ENCODE measurements at places on chromosomes 11 and 22.

- no peak overlapping the region for H3K4me3 ChIP-seq
- peaks cover 2% of the 10 kb centered on the region for H3K36me3 ChIP-seq
- no peaks in the 10 kb centered on the region for H3K27me3 ChIP-seq
- no peaks in the 10 kb centered on the region for H3K4me1 ChIP-seq
- H3K27ac ChIP-seq, result no peak overlapping the region
Observed at GRCh38 chr11:70921804-70922203, 330.6 kb downstream of the SHANK2 start.

DNA sequence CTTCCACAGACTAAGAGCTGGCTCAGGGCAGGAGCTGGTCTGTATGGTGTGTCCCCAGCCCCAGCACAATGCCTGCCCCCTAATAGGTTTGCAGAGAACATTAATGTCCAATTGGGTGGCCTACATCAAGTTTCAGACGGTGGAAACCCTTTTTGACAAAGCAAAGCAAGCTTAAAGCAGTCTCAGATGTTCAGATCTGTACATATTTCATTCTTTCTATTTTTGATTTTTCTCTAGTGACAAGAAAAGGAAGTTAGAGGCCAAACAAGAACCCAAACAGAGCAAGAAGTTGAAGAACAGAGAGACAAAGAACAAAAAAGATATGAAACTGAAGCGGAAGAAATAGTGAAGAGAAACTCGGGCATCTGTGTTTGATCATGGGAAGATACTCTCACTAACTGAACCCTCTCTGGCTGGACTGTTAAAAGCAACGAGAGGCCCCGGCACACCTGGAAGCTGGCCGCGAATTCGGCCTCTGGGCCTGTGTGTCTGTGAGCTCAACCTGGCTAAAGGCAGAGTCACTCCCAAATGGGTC is 40.5 kb downstream of the NAT10 start:
- no peaks in the 10 kb centered on the region for H3K27me3 ChIP-seq
- H3K36me3 ChIP-seq, result peaks cover 32% of the 10 kb centered on the region
- no peak overlapping the region for H3K27ac ChIP-seq
- H3K4me3 ChIP-seq, result no peak overlapping the region

DNA sequence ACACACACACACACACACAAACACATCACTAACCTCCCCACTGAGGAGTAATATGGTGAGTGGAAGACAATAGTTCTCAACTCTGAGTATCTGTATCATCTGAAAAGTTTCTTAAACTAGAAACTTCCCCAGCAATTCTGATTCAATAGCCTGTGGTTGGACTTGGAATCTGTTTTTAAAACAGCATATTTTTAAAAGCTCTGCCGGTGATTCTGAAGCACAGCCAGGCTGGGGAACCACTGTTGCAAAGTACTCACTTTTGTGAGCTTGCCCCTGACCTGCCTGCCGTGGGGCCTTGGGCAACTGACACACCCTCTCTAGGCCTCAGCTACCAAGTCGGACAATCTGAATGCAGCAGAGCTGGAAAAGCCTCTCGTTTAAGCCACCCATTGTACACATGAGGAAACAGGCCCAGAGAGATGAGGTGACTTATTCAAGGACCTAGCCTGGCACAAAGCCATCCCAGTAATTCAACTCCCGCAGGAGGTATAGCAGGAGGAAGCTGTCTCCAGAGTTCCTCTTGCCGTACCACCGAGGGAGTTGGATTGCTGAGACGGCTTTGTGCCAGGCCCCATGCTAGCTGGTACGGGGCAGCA is 8.9 kb downstream of the SLC15A3 start:
- peaks cover 27% of the 10 kb centered on the region for H3K4me1 ChIP-seq
- H3K36me3 ChIP-seq, result no peaks in the 10 kb centered on the region
- no peaks in the 10 kb centered on the region for H3K27me3 ChIP-seq
- DNase-seq, result no peak
- peak overlapping the region; percentile 86 for H3K27ac ChIP-seq
- no peak overlapping the region for H3K4me3 ChIP-seq

- no peak for DNase-seq
- no peak overlapping the region for H3K27ac ChIP-seq
- H3K4me1 ChIP-seq, result peaks cover 18% of the 10 kb centered on the region
- no peaks in the 10 kb centered on the region for H3K27me3 ChIP-seq
Observed at GRCh38 chr11:92251980-92252379, 27.4 kb downstream of the FAT3 start.

- no peaks in the 10 kb centered on the region for H3K4me1 ChIP-seq
- no peaks in the 10 kb centered on the region for H3K27me3 ChIP-seq
- no peak overlapping the region for H3K27ac ChIP-seq
- H3K4me3 ChIP-seq, result no peak overlapping the region
Observed at GRCh38 chr22:16717699-16718558, 107.3 kb downstream of the XKR3 start.

DNA sequence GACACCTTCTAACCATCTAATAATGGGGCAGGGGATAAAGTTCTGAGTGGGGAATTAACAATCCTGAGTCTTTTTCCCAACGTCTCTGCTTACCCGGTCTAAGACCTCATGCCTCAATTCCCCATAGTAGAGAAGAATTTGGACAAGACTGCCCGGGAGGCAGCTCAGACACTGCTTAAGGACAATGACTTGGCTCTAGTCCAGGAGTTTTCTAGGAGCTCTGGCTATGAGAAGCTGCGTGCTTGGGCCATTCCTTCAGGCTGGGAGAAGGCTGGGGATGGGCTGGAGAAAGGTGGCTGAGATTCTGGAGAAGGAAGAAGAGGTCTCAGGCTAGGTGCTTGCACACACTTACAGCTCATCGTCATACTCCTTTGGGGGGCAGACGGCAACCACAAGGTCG is 19.8 kb upstream of the ABCC8 start:
- peaks cover 70% of the 10 kb centered on the region for H3K27me3 ChIP-seq
- no peak overlapping the region for H3K4me3 ChIP-seq

DNA sequence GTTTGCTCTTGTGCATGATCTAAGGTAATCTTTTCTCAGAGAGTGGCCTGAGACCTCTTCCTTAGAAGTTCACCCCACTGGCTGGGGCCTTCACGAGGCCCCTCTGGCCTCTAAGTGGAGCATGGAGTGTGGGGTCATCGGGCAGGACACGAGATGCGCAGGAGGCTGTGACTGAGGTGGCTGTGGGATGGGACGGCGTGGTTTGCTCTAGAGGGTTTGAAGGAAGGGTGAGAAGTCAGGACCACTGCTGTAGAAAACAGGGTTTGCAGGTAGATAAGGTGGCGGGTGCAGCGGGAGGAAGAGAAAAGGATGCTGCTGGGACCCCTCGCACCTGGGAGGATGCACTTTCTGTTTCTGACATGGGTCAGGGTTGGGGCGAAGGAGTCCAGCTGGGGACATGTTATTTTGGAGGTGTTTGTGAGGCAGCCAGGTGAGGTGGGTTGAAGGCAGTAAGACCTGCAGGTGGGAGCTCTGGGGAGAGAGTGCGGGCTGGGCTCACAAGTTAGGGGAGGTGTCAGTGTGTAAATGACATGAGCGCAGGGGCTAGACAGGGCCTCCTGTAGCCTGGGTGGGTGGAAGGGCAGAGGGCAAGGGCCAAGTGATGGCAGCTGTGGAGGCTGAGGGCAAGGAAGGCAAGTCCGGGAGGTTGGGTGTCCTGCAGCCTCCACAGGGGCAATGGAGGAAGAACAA is 62.5 kb downstream of the KCNQ1 start:
- H3K4me1 ChIP-seq, result no peaks in the 10 kb centered on the region
- peaks cover 72% of the 10 kb centered on the region for H3K27me3 ChIP-seq
- no peak overlapping the region for H3K27ac ChIP-seq
- H3K4me3 ChIP-seq, result no peak overlapping the region
- DNase-seq, result no peak

GRCh38 chr11:64583296-64584262 is 7.4 kb upstream of the SLC22A12 start:
- no peak overlapping the region for H3K27ac ChIP-seq
- H3K4me3 ChIP-seq, result no peak overlapping the region
- no peaks in the 10 kb centered on the region for H3K4me1 ChIP-seq
- no peak for DNase-seq
- H3K27me3 ChIP-seq, result peaks cover 32% of the 10 kb centered on the region

GRCh38 chr22:49983148-49984042 is 22.8 kb downstream of the PIM3 start:
- peaks cover 2% of the 10 kb centered on the region for H3K4me1 ChIP-seq
- H3K36me3 ChIP-seq, result peaks cover 12% of the 10 kb centered on the region
- H3K27me3 ChIP-seq, result peaks cover 56% of the 10 kb centered on the region
- no peak overlapping the region for H3K4me3 ChIP-seq
- no peak overlapping the region for H3K27ac ChIP-seq
- DNase-seq, result no peak

- H3K4me1 ChIP-seq, result no peaks in the 10 kb centered on the region
- H3K27me3 ChIP-seq, result peaks cover 18% of the 10 kb centered on the region
- H3K4me3 ChIP-seq, result no peak overlapping the region
- DNase-seq, result no peak
Observed at GRCh38 chr22:18103527-18104269, 6.9 kb upstream of the TUBA8 start.

- H3K36me3 ChIP-seq, result no peaks in the 10 kb centered on the region
- H3K4me3 ChIP-seq, result no peak overlapping the region
- no peak for DNase-seq
- H3K4me1 ChIP-seq, result peaks cover 15% of the 10 kb centered on the region
- H3K27ac ChIP-seq, result no peak overlapping the region
- H3K27me3 ChIP-seq, result peaks cover 7% of the 10 kb centered on the region
Observed at GRCh38 chr22:38930512-38930911, 26.9 kb upstream of the APOBEC3A start.

DNA sequence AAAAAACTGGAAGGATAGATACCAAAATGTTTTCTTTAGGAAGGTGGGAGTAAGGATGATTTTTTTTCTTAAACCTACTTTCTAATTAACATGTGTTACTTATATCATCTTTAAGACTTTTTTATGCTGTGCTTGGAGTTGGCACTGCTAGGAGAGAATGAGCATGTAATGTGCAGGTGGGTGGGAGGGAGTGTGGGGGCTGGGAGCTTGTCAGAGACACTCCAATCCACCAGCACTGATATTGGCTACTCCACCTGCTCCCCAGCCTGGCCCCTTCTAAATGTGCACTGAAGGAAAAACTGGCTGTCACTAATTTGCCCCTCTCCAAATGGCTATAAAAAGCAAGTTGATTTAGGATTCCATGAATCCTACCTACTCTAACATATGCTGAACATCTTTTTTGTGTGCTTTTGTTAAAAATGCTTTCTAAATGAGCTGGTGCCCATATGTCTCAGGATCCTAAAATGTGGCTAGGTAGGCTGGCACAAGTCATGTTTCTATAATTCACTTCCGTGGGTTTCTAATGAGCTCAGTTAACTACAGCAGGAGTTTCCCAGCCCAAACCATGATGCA is 44.3 kb upstream of the BMAL1 start:
- H3K4me3 ChIP-seq, result no peak overlapping the region
- DNase-seq, result no peak
- peaks cover 9% of the 10 kb centered on the region for H3K4me1 ChIP-seq
- H3K27me3 ChIP-seq, result peaks cover 8% of the 10 kb centered on the region

GRCh38 chr22:36611241-36611976 is 82.4 kb upstream of the EIF3D start:
- H3K4me3 ChIP-seq, result no peak overlapping the region
- H3K36me3 ChIP-seq, result no peaks in the 10 kb centered on the region
- no peaks in the 10 kb centered on the region for H3K4me1 ChIP-seq
- peaks cover 87% of the 10 kb centered on the region for H3K27me3 ChIP-seq
- DNase-seq, result no peak
- H3K27ac ChIP-seq, result no peak overlapping the region

DNA sequence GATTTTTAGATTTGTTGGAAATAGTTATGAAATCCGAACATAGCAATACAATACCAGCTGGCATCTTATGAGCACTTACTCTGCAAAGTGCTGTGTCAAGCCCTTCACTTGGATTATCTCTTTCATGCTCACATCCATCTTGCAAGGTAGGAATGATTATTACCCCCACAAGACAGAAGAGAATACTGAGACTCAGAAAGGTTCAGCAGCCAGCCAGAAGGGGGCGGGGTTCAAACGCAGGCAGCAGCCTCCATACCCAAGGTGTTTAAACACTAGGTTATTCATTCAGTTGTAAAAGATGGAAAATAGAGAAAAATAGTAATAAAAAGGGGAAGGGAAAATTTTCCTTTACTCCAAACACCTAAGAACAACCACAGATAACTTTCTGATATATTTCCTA is 158.5 kb downstream of the CCDC34 start:
- no peaks in the 10 kb centered on the region for H3K27me3 ChIP-seq
- H3K4me3 ChIP-seq, result no peak overlapping the region
- no peak overlapping the region for H3K27ac ChIP-seq
- no peak for DNase-seq

- H3K27ac ChIP-seq, result no peak overlapping the region
- H3K27me3 ChIP-seq, result peaks cover 21% of the 10 kb centered on the region
- H3K36me3 ChIP-seq, result no peaks in the 10 kb centered on the region
- no peak overlapping the region for H3K4me3 ChIP-seq
- DNase-seq, result no peak
- peaks cover 3% of the 10 kb centered on the region for H3K4me1 ChIP-seq
Observed at GRCh38 chr11:5092821-5093585, 23.6 kb downstream of the OR52E1 start.

- no peak for DNase-seq
- H3K36me3 ChIP-seq, result peaks cover 37% of the 10 kb centered on the region
- no peak overlapping the region for H3K4me3 ChIP-seq
- H3K4me1 ChIP-seq, result peaks cover 2% of the 10 kb centered on the region
- H3K27ac ChIP-seq, result no peak overlapping the region
Observed at GRCh38 chr11:36672815-36673450, 74.9 kb upstream of the RAG2 start.

DNA sequence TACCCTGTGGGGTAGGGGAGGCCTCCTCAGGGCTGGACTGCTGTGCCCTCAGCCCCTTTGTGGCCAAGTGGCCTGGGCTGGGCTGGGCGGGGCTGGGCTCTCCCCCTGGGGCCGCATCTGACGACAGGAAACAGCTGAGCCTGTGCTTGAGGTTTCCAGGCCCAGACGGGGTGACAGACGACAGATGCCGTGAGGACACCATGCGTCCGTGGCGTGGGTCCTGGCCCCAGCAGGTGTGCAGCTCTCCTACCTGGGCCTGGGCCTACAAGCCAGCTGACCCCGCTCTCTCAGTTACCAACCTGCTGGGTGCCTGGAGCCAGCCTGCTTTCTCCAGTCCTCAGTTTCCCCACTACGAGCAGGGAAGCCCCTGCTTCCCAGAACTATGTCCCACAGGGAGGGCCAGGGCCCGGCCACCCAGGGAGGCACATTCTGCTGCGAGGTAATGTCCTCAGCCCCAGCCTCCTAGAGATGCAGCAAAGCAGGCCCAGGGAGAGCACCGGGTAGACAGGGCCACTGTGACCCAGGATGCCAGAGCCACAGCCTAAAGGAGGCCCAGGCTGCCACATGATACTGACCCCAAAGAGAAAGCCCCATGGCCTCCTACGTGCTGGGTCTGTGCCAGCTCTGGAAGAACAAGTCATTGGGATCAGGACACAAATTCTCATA is 181.3 kb downstream of the IGLL1 start:
- H3K4me3 ChIP-seq, result peak overlapping the region; percentile 78
- peaks cover 9% of the 10 kb centered on the region for H3K36me3 ChIP-seq
- H3K4me1 ChIP-seq, result peaks cover 57% of the 10 kb centered on the region
- peak overlapping the region; percentile 88 for H3K27ac ChIP-seq

DNA sequence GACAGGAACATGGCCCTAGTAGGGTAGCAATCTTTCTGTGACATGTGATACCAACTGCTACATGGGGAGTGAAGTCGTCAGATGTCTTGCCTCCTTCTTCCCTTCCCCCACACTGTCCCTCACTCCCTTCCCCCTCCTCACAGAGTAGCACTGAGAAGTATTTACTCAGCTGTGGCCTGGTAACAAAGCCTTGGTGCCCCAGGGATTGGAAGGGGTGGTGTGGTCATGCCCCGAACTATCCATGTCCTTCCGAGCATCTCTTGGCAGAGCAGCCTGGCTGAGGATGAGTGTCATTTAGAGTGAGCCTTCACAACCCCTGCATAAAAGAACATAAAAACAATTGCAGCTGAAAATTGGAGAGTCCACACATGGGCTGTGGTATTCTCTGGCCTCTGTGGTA is 46.1 kb downstream of the ARFGAP2 start:
- H3K4me3 ChIP-seq, result no peak overlapping the region
- H3K36me3 ChIP-seq, result peaks cover 2% of the 10 kb centered on the region
- no peaks in the 10 kb centered on the region for H3K27me3 ChIP-seq
- no peak overlapping the region for H3K27ac ChIP-seq
- no peak for DNase-seq
